ENCODE measurements at places on chromosomes 16 and 17.

DNA sequence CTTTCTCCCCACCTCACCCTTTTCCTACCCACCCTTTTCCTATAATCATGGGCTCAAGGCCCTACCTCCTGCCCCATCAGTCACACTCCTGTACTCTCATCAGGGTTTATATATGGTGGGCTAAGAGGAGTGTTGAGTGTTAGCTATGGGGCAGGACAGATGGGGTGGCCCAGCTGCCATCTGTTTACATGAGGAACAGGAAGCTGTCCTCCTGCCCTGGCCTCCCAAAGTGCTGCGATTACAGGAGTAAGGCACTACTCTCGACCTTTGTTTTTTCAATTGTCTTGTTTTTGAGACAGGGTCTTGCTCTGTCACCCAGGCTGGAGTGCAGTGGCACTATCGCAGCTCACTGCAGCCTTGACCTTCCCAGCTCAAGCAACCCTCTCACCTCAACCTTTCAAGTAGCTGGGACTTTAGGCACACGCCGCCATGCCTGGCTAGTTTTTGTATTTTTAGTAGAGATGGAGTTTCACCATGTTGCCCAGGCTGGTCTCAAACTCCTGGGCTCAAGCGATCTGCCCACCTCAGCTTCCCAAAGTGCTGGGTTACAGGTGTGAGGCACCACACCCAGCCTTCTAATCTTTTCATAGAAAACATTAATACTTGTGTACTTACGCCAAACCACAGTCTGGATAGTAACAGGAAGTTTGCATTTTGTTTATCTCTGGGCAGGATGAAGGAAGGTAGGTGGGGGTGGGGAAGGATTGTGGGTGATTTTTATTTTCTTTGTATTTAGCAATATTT lies 1.6 kb downstream of the TRADD start:
- DNase-seq: no peak

- no peak for DNase-seq
Measured at GRCh38 chr16:1050516-1050915, 22.0 kb upstream of the SSTR5 start.

DNA sequence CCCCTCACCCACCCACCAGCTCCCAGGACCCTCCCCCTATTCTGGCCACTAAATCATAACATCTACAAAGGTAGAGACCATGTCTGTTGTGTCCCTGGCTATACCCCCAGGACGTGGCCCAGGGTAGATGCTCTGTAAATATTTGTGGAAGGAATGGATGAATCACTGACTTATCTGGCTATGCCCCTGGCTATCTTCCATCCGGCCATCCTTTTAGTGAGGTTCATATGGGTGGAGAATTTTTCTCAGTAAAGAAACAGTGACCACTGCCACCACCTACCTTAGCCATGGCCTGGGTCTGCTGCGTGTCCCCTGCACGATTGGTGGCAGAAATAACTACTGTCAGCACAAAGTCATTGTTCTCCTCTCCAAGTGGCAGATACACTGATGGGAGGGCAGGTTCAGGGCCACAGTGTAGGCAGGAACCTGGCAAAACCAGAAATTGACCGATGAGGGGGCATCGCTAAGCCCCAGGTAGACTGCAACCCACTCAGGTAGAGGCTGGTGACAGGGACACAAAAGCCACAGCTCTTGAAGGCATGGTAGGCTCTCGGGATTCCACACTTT lies 63.1 kb upstream of the BCO1 start:
- DNase-seq: no peak

DNA sequence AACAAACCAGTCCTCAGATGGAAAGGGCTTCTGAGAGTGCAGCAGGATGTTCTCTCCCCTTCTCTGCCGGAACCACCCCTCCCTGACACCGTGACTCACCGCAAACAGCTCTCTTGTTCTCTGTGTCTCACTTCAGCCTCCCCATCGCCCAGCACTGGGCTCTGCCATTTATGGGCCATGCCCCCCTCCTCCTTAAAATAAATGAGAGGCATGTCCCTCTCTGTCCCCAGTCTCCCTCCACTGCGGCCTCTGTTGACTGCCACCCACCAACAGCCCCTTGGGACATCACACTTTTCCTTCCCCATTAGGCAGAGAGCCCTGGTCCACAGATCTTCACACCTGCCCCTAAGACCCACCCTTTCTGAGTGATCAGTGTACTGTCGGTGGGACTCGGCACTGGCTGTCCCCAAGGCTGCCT lies 6.3 kb downstream of the CCDC102A start:
- peak; percentile 2 for DNase-seq

- DNase-seq: no peak
Measured at GRCh38 chr17:54947396-54947795, 21.1 kb downstream of the COX11 start.
